ENCODE measurements at places on chromosomes 3 and 15.

GRCh38 chr3:141227752-141228151 lies 3.9 kb upstream of the PXYLP1 start:
- DNase-seq = no peak

- no peak for DNase-seq
Observed at GRCh38 chr3:57158813-57159738, 6.1 kb downstream of the IL17RD start.

DNA sequence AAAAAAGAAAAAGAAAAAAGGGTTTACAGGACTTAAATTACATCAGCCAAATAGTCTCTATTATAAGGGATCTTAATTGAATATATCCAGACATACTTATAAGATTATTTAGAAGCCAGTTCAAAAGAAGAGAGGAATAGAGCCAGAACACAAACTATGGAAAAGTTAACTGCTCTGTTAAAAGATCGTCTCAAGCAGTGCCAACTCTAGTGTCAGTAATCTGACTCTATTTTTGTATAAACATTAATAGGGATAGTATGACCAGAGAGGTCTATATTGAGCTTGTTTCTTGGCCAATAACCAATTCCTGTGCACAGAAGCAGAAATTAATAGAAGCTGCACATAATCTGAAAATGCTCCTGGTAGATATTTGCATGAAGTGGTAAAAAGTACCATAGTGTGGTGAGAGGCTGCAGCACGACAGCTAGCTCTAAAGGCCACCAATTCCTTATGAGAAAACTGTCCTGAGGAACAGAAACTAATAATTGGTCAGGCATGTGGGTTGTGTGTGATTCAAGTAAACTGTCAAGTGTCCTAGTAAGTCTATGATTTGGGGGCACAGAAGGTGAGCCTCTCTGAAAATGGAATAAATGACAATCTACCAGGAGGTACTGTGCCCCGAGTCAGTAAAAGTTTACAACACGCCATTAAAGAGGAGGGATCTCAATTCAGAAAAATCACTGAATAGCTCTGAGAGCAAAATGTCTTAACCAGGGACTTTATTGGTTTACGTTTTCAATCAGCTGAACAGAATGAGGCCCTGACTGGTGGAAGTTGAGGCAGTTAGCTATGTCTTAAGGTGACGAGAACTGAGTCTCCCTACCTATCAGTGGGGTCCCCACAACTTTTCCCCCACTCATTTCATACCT lies 51.5 kb upstream of the NANOGP8 start:
- no peak for DNase-seq

- DNase-seq = no peak
Observed at GRCh38 chr3:50599716-50600118, 11.9 kb downstream of the CISH start.

DNA sequence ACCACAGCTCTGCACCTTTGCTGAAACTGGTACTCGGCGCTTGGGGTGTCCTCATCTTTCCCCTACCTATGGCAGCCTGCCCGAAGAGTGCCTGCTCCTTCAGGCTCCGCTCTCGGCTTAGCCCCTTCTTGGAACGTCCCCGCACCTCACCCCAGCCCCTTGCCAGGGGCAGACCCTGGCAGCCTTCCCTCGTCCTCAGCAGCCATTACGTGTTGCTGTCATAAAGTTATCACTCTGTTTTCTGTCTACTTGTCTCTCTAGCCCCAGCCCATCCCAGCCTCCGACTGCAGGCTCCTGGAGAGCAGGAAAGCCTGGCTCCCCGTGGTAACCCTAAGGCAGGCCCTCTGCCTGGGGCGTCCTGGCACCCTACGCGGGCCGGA lies 5.1 kb upstream of the BAHD1 start:
- DNase-seq = no peak

DNA sequence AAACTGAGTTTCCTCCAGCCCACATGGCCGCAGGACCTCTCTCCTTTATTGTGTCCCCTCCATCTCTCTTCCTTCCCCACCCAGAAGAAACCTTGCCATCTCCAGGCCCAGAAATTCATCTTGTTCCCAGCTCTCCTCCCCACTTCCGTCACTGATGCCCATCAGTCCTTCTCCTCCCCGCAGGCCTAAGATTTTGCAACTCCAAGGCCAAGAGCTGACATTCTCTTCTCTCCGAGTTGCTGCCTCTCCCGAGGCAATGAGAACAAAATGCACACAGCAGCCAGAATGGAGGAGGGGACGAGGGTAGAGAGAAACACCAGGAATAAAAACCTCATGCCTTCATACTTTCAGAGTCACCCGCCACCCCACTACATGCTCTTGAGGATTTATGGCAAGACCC lies 526.5 kb upstream of the PROK2 start:
- no peak for DNase-seq

DNA sequence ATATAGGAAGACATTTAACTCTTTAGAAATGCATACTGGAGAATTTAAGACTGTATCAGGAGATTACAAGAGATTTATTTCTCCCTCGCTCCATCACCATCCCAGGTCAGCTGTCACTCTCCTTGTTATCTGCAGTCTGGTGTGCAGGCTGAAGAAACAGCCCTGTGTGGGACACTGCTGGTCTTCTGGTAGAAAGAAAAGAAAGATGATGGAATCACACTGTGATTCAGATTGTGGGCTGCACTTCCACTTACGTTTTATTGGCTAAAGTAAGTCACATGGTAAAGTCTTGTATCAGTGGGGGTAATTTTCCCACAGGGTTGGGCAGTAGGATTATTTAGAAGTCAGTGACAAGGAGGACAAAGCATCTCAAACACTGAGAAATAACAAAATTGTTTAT lies 18.1 kb upstream of the ATP1B3 start:
- no peak for DNase-seq

DNA sequence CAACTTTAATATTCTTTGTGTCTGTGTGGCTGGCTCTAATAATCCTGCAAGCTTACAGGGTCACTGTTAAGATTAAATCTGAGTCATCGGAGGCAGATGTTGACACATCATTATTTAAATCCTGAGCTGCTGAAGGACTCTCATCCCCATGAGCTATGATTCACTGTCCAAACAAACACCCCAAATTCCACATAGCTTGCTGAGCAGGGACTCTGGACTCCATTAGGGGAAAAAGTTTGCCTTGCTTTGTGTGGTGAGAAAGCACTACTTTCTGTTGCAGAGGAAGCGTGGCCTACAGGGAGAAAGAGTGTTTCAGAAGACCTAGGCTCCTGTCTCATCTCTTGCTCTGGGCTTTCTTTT lies 213.7 kb downstream of the PDCD6IP start:
- peak; percentile 94 for DNase-seq

DNA sequence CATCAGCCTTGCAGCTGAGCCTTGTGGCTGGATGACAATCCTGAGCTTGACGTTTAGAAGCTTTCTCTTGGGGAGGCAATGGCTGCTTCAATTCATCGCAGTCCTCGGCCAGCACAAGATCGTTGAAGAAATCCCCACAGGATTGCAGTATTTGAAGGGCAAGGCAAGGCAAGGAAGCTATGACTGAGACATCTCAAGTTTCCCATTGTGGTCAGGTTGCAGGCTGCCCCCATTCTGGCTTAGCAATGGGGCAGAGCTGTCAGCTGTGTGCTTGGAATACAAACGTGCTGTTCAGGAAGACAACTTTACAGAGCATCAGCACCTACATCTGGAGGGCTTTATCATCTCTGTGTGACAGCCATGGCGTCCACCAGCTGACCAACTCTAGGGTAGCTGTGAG lies 275.9 kb upstream of the TBL1XR1 start:
- DNase-seq = no peak

GRCh38 chr3:73580343-73580742 lies 44.4 kb downstream of the PDZRN3 start:
- peak; percentile 88 for DNase-seq

DNA sequence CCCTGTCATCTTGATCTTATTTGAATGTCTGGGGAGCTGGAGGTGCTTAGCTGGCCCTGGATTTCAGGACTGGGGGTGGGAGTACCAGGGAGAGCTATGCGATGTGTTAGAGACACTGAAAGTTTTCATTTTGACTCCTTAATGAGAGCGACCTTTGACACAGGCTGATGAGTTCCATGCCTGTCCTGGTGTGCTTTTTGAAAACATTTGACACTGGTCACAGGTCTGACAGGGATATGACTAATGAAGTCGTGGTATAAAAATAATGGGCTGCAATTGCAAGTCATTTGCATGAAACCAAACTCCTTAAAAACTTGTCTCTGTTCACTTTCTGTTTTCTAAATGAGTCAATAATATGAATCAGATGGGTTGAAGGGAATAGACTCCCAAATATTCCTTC lies 81.9 kb downstream of the MECOM start:
- no peak for DNase-seq

GRCh38 chr3:80187981-80188380 lies 420.2 kb upstream of the ROBO1 start:
- DNase-seq = no peak

DNA sequence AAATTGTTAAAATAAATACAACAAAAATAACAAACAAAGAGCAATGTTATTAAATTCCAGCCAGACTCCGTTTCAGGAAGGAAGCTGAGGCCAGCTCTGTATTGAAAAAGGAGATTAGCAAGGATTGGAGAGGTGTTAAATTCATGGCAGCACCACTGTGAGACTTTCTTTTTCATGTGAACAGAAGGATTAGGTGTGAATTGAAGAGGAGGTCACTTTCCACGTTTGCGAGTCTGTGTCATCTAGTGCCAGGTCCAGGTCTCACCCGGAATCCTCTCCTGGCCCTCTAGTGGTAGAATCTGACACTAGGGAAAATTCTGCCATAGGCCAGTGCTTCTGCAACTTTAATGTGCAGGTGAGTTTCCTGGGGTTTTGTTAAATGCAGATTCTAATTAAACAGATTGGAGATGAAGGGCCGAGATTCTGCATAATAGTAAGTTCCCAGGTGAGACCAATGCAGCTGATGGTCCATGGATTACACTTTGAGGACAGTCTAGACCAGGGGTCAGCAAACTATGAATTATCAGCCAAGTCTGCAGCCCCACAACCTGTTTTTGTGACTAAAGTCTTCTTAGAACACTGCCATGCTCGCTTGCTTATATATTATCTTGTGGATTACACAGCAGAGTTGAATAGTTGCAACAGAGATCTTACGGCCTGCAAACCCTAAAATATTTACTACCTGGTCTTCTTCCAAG lies 9.2 kb upstream of the SLC6A1 start:
- peak; percentile 9 for DNase-seq

- DNase-seq = no peak
Observed at GRCh38 chr15:31905054-31905453, 125.3 kb upstream of the CHRNA7 start.

- DNase-seq = no peak
Observed at GRCh38 chr15:37107071-37107743, 6.9 kb upstream of the MEIS2 start.

Measured in HFF-Myc (cell line).